Activated naive CD4-positive, alpha-beta T cell treated with anti-CD3 and anti-CD28 coated beads, Interleukin-2, amount 50 U/mL, for 16 hours (primary cell): ENCODE measurements at places on chromosomes 13 and 19.

GRCh38 chr19:58429745-58430144 is 10.2 kb downstream of the ZNF132 start:
- DNase-seq: no peak

GRCh38 chr13:47687577-47687976 is 313.5 kb downstream of the SUCLA2 start:
- no peak for DNase-seq

DNA sequence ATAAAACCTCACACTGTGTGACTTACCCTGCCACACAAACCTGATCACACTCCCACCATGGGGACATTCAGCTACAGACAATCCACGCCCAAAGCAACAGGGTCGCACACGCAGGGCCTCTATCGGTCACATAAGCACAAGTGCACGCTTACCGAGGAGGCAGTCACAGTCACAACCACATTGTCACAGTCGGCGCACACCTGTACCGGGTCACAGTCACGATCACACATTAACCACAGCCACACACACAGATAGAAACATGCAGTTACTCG is 579 bp downstream of the ZNF566 start:
- peak; percentile 57 for DNase-seq

DNA sequence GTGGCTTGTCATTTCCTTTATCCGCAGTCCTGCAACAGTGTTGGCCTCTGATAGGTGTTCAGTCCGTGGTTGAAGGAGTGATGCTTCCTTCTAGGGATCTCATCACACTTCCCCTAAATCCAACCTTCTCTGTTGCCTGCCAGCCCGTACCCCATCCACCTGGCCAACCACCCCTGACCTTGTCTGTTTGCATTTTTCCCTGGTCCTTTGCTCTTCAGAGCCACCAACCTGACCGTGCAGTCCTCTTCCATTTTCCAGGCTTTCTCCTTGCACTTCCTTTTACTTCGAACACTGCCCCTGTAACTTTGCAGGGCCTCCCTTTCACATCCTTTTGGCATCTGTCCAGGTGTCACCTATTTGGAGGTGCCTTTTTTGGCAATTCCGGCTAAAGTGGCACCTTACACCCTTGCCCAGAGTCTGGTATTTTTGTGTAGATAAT is 696 bp downstream of the ZNF460 start:
- no peak for DNase-seq

- no peak for DNase-seq
Observed at GRCh38 chr13:43132257-43132656, 108.9 kb downstream of the DNAJC15 start.

DNA sequence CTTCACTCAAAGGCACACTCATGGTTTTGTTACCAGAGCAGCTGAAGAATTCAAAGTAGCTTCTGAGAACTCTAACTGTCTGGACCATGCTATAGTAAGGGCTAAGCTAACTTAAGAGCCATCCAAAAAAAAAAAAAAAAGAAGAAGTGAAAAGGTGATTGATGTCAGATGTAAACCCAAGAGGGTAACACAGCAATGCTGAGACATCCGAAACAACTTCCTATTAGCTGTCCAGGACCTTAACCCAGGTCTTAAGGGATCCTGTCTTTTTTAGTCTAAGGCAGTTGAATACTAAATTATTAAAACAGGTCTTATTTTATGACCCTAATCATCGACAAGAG is 11.2 kb upstream of the RAB20 start:
- DNase-seq: no peak

DNA sequence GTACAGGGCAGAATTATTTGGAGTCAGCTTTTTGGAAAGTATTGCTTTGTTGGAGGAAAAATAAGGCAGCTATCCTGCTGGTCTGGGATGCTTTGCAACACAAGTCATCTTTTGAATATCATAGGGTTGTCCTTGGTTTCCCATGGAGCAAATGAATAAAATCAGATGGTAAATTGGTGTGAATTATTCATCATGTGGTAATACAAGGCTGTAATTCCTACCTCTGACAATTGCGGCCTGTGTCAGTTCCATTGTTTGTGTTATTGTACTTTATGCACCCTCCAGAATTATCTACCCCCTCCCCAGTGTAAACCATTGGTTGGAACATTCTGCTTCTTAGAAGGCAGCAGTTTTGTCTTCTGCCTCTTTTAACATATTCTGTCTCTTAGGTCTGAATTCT is 46.2 kb downstream of the RNASEH2B start:
- DNase-seq: no peak

GRCh38 chr19:48617146-48617937 is 1.6 kb downstream of the RPL18 start:
- DNase-seq: no peak

DNA sequence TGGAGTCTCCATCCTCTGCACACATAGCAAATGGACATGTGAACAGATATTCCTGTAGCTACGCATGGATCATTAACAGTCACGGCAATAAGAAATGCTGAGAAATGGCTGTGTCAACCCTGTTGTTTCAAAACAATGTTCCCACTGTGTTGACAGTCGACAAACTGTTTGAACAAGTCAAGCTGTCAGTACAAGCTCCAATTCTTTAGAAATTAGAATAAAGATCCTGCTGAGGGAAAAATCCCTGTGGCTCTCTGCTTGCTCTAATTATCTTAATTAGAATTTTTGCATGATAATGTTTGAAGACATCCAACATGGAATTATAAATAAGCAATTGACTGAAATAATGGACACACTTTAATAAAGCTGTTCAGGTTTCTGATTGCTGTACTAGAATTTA is 37.9 kb upstream of the CPB2 start:
- DNase-seq: no peak

DNA sequence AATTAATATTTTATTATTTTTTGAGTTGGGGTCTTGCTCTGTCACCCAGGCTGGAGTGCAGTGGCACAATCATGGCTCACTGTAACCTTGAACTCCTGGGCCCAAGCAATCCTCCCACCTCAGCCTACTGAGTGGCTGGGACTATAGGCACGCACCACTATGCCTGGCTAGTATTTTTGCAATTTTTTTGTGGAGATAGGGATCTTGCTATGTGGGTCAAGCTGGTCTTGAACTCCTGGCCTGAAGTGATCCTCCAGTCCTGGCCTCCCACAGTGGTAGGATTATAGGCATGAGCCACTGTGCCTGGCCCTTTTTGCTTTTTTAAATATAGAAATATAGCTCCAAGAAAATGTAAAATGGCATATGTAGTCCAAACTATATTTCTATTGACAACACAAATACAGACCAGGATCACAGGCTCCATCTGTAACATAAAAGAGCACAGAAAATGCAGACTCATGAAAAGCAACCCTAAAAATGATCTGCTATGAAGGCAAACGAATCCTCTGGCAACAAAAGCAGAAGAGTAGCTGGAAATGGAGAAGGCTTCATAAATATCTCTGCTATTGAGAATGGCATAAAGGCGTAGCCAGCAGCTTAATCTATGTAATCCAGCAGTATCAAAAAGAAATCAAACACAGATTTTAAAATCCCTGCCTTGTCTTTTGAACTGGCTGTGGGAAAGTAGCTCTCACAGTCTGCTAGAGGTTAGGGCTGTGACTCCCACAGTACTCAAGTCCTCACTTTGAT is 200.6 kb downstream of the LHFPL6 start:
- DNase-seq: no peak

DNA sequence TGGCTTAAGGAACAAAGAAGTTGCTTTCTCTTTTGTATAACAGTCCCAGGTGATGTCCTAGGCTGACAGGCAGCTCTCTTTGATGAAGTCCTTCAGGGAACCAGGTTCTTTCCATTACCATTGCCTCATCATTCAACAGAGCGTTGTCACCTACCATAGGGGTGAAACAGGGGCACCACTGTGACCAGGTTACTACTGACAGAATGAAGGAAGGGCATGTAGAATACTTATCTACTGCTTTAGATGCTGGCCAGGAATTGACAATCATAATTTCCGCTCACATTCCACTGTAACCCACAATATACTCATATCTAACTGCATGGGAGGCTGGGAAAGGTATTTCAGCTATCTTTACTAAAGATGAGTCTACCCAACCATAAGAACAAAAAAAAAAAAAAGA is 148.0 kb upstream of the FNDC3A start:
- DNase-seq: no peak

DNA sequence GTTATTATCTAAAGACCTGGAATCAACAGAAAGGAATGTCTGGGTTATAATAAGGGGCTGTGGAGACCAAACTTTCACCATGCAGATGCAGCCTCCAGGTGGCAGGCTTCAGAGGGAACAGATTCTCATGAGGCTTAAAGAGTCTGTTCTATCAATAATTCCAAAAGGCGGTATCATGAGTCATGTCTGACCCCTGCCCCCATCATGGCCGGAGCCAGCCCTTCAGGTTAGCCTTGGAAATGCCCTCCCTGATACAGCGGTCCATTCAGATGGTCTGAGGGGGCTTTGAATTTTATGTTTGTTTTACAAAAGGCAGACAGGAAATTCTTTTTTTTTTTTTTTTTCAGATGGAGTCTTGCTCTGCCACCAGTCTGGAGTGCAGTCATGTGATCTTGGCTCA is 21.7 kb upstream of the LAMP1 start:
- peak; percentile 39 for DNase-seq

- no peak for DNase-seq
Observed at GRCh38 chr19:41398050-41398418, 416 bp downstream of the BCKDHA start.

- DNase-seq: no peak
Observed at GRCh38 chr19:48573163-48573505, 21.2 kb downstream of the SULT2B1 start.

DNA sequence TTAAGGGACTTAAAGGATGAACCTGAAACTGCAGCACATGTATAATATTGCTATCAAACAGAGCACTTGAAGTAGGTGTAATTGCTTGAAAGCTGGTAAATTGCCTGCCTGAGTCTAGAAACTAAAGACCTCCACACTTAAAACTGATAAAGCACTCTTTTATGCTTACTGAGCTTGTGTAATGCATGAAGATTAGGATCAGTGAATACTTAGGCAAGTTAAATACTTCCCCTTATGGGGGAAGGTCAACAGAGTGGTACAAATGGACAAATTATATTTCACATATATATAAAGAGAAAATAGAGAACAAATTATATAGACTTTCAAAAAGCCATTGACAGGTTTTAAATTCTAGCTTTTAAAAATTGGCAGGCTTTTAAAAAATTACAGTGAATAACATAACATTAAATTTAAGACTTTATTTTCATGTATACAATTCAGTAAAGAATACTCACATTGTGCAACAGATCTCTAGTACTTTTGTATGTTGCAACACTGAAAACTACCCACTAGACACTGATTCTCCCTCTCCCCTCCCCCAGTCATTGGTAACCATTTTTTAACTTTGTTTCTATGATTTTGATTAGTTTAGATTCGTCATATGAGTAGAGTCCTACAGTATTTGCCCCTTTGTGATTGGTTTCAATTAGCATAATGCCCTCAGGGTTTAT is 23.9 kb downstream of the PIBF1 start:
- no peak for DNase-seq

- peak; percentile 29 for DNase-seq
Observed at GRCh38 chr19:39498798-39499642, at the start of gene DLL3. DLL3 (plus strand) TSS chr19:39498947; CDS start chr19:39498975, 28 bp downstream.

DNA sequence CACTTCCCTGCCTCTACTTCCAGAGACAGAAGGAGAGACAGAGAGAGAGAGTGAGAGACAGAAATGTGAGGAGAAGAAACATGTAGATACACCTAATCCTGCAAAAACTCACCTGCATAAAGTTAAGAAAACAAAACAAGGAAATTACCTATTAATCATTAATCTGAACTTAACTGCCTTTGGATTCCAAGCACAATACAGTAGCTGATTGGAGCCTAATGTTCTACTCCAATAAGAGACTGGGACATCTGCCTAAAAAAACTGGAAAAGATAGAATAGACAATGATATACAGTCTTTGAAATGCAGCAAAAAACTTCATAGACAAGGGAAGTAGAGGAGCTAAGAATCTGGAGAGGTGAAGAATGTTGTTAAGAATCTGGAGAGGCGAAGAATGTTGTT is 910.2 kb upstream of the SLC10A2 start:
- DNase-seq: no peak

DNA sequence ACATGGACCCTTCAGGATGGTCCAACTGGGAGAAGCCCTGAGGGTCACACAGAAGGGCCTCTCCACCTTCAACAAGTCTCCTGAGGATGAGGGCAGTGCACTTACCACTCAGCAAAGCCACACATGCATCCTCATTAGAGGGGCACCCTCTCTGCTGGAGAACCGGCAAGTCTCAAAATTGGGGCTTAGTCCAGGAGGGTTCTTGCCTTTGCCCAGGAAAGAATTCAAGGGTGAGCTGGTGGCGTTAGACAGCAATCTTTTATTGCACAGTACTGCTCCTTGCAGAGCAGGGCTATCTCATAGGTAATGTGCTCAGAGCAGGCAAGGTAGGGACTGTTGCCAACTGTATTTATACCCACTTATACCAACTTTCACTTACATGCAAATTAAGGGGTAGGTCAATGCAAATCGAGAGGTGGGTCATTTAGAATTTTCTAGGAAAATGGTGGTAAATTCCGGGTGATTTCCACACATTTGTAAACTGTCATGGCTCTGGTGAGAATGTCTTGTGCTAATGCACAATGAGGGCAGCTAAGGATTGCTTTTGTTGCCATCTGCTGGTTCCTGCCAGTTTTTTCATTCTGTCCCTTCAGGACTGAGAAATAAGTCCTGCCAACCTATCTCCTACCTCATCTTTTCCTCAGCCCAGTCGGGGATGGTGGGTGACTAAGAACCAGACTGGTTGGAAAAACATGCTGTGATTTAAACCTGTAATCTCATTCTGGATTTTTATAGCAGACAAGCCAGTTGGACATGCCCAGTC is 27.8 kb upstream of the IGSF23 start:
- DNase-seq: no peak

- DNase-seq: peak; percentile 22
Observed at GRCh38 chr13:41054212-41054877, 7.0 kb upstream of the WBP4 start.

DNA sequence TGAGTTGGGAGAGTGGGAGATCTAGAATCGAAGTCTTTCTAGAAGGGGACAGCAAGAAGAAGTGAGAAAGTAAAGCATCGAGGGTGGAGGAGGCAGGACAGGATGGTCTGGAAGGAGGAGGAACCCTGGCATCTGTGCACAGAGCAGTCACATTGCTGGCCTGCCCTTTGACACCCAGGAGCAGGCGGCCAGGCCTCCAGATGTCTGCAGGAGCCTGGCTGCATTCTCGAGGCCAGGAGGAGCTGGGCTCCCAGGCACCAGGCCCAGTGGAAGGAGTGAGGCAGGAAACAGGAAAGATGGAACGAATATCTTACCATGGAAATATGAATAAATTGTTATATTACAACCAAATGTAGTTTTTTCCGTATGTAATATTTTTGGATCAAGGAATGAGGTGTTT is 27.7 kb upstream of the ARGLU1 start:
- no peak for DNase-seq

DNA sequence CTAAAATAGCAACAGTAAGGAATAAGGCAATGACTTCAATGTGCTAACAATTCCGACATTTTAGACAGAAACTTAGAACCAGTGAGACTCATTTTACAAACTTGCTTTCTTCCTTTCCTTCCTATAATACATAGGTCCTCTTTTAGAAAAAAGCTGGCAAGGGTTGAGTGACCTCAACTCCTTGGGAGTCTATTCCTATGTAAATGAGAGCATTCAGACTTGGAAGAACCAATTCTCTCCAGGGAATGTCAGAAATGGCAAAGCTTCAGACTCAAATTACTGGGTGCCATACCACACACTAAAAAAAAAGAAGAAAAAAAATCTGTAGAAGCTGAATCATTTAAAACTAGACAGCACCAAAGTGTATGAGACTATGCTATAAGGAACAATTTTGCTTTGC is 1328.2 kb downstream of the OLFM4 start:
- DNase-seq: no peak
